ENCODE measurements at places on chromosomes 5 and 9.

DNA sequence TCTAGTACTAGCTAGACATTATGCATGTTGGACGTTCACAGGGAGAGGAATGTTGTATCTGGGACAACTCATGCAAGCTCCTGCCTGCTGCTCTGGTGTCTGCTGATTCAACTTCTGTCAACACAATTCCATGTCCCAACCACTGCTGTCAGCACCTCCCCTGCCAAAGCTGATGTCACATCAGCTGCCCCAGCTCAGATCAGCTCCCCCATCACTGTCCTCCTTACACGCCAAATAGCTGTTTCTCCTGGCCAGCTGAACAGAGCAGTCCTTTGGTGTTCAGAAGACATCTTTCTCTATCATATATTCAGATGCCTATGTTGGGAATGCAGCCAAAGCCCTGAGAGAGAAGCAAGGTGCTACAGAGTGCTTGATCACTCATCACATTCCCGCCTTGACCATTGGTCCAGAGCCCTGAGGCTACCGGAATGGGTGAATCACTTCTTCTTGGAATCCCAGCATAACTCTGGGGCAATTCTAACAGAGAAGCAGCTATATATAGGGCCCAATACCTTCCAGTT is 223.3 kb downstream of the SEC61B start:
- DNase-seq = peak; percentile 90
- H3K4me1 ChIP-seq = peaks cover 17% of the 10 kb centered on the region

GRCh38 chr5:41356786-41357185 is 143.5 kb upstream of the C6 start:
- no peaks in the 10 kb centered on the region for H3K4me1 ChIP-seq
- no peak overlapping the region for H3K27ac ChIP-seq
- no peaks in the 10 kb centered on the region for H3K36me3 ChIP-seq
- H3K4me3 ChIP-seq = no peak overlapping the region
- no peak for DNase-seq

- H3K27me3 ChIP-seq = no peaks in the 10 kb centered on the region
- DNase-seq = no peak
- H3K4me1 ChIP-seq = peaks cover 8% of the 10 kb centered on the region
- no peak overlapping the region for H3K27ac ChIP-seq
- H3K36me3 ChIP-seq = peaks cover 94% of the 10 kb centered on the region
- no peak overlapping the region for H3K4me3 ChIP-seq
Measured at GRCh38 chr9:131578731-131579504, 33.6 kb downstream of the PRRT1B start.

- peaks cover 93% of the 10 kb centered on the region for H3K36me3 ChIP-seq
- DNase-seq = no peak
- no peak overlapping the region for H3K4me3 ChIP-seq
- no peaks in the 10 kb centered on the region for H3K27me3 ChIP-seq
Measured at GRCh38 chr5:138557677-138558076, 14.6 kb upstream of the ETF1 start.

GRCh38 chr9:72352911-72353388 is 12.1 kb downstream of the ZFAND5 start:
- no peaks in the 10 kb centered on the region for H3K27me3 ChIP-seq
- H3K36me3 ChIP-seq = peaks cover 31% of the 10 kb centered on the region
- no peak for DNase-seq

GRCh38 chr5:59789197-59789596 is 104.3 kb downstream of the PDE4D start:
- H3K4me1 ChIP-seq = no peaks in the 10 kb centered on the region
- no peaks in the 10 kb centered on the region for H3K36me3 ChIP-seq
- no peaks in the 10 kb centered on the region for H3K27me3 ChIP-seq
- no peak overlapping the region for H3K4me3 ChIP-seq

Measured in esophagus muscularis mucosa (tissue), 4 donors.